Activated CD8-positive, alpha-beta memory T cell treated with anti-CD3 and anti-CD28 coated beads for 4 hours (primary cell): ENCODE measurements at places on chromosomes 13 and 19.

DNA sequence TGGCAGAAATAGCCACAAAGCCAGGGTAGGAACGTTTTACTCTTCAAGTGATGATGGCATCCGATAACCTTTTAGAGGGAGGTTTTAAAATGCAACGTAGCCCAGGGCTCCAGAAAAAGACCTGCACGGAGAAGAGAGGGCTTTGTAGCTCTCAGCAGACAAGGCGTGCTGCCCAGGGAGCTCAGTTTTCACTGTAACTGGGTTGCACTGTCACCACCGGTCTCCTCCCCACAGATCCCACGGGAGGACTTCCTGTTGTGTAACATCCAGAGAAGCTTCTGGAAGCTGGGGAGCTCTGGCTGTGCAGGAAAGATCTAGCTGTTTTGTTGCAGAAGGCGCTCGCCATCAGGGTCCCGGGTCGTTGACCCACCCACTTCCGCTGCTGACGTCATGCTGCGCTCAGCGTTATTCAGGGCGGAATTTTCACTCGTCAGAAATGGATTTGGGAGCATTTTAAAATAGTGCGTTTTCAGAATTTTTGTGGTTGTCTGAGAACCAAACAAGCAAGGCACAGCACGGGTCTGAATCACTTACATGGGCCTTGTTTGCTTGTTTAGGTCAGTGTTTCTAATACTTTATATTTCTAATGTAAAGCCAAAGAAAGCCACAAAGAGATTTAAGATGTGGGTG lies 50.8 kb downstream of the ATP11A start:
- no peak for DNase-seq

DNA sequence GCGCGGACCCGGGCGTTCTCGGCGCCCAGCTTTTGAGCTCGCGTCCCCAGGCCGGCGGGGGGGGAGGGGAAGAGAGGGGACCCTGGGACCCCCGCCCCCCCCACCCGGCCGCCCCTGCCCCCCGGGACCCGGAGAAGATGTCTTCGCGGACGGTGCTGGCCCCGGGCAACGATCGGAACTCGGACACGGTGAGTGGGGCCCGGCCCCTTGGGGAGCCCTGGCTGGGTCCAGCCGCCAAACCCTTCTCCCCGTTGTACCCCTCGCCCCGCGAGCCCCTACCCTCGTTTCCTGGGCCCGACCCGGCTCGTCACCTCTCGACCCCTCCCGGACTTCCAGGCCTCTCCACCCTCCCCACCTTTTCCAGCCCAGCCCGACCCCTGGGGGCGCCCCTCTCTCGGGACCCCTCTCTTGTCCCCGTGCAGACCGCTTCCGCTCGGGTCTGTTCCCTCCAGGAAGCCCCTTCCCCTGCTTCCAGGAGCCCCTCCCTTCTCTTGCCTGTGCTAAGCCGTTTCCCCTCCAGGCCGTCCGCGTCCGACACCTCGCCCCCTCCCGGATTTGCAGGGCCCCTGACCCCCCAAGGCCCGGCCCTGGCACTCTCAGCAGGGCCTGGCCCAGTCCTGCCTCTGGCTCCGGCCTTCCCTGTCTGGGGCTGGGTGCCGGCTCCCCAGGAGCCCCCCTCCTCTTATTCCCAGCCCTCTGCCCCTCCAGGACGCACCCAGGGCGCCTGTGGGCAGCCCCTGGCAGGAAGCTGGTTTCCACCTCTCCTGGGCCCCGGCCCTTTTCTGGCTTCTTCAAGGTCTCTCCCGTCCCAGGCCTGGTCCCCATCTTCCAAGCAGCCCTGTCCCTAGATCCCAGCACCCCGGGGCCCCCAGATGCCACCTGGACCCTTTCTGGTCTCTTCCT lies 632 bp downstream of the MARK4 start:
- DNase-seq, result no peak

- no peak for DNase-seq
These were observed 14.6 kb downstream of the ZNF442 start for GRCh38 chr19:12350890-12351197.

DNA sequence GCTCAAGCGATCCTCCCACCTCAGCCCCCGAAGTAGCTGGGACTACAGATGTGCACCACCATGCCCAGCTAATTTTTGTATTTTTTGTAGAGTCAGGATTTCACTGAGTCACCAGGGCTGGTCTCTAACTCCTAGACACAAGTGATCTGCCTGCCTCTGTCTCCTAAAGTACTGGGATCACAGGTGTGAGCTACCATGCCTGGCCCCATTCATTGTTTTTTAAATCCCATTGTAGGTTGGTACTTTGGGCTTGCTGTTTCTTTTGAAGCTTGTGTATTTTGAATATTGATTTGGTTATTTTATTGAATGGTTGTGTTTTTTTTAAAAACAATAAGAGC lies 26.7 kb downstream of the ZMYM2 start:
- DNase-seq, result no peak

DNA sequence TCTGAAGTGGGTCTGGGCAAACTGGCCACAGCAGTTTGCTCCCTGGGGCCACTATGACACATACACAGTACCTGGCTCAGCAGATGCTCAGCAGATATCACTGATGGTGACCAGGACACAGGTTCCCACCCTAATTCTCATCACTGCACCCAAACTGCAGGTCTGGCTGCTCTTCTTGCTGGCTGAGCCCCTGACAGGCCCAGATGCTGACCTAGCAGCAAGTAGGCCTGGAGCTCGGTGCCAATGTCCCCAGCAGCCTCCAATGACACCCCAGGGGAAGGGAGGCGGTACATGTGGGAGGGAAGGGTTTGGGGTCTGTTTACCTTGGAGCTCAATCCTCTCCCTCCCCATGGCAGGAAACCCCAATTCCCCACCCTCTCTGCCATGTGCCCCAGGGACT lies 5.1 kb downstream of the UBE2S start:
- DNase-seq, result no peak

DNA sequence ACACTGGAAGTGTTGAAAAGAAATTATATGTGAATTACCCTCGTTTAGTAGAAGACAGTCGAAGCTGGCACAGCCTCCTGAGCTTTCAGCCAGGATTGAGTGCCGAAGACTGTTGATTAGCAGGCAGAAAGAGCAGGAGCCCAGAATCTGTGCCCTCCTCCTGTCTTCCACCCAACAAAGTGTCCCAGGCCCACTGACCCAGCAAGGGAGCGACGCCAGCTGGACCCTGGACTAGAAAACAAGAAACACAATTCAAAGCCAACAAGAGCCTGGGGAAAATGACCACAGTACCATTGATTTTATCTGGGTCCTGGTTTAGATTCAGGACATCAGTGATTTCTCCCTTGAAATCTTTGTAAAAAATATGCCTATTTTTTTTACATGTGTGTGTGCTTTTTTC lies 120.7 kb downstream of the RXFP2 start:
- no peak for DNase-seq

- DNase-seq, result no peak
These were observed 30.1 kb downstream of the EPS15L1 start for GRCh38 chr19:16441661-16442162.

GRCh38 chr13:29507356-29507755 lies 88.1 kb downstream of the SLC7A1 start:
- DNase-seq, result no peak

DNA sequence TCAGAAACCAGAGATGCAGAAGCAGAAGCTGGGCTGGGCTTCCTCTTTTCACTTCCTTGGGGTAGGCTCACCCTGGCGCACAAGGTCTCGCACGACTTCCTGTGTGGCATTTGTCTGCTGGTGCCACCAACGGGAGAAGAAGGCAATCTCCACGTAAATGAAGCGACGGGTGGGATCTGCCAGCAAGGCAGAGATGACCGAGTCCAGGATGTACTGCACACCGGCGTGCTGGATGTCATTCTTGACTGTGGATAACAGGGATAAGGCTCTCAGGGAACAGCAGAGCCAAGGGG lies 1.3 kb downstream of the MAN2B1 start:
- no peak for DNase-seq

DNA sequence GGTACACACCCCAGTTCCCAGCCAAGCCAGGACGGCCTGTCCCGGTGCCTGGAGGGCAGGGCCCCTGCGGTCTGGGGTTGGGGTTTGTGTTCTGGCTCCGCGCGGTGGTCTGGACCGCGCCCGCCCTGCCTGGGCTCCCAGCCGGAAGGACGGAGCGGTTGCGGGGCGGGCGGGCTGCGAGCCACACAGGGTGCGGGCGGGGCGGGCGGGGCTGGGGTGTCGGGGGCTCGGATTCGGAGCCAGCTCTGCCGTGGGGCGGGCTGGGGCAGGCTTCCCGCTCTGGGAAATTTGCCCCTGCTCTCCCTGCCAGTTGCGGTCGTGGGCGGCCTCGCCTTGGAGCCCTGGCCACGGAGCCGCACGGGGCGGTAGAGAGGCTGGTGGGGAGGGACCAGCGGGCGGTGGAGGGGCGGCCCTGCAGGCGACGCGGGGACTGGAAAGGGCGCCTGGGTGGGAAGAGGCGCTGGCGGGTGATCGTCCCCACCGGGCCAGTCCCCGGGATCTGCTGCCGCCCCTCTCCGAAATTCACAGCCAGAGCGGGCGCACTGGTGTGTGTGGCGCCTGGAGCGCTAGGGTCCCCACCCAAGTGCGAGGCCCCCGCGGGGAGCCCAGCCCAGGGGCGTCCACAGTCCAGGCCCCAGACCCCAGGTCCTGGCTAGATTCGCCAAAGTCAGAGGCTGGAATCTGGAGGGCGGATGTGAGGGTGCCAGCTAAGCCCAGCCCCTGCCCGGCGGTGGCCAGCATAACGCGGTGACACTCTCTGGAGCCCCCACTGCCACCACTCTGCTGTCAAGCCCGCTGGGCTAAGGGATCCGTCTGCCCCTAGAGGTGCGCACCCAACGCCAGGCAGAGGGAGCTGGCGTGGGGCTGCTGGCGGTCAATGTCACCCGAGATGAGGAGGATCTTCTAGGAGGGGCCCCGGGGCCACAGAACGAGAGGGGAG lies 11.0 kb upstream of the ZNF492 start:
- no peak for DNase-seq

DNA sequence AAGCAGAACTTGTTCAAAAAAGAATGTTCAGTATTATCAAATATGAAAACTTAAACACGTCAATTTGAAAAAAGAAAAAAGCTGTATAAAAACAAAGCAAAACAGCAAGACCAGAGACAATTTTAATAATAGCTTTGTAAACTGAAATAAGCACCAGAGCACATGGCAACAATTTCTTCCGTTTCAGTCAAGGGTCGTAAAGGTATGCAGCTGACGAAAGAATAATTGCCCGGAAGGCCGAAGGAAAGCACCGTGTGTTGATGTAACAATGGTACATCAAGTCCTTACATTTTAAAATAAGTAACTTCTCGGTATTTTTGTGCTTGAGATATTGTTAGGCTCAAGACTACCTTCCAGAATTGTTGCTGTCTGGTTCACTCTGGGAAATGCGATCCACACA lies 1.7 kb downstream of the PROSER1 start:
- no peak for DNase-seq

DNA sequence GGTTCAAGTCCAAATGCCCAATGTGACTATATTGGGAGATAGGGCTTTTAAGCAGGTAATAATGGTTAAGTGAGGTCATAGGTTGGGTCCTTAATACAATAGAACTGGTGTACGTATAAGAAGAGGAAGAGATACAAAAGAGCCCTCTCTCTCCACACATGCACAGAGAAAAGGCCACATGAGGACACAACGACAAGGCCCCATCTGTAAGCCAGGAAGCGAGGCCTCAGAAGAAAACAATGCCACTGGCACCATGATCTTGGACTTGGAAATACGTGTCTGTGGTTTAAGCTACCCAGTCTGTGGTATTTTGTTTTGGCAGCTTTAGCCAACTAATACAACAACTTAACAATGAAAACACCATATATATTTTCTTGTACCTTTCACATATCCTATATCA lies 23.4 kb upstream of the RFC3 start:
- DNase-seq, result no peak

DNA sequence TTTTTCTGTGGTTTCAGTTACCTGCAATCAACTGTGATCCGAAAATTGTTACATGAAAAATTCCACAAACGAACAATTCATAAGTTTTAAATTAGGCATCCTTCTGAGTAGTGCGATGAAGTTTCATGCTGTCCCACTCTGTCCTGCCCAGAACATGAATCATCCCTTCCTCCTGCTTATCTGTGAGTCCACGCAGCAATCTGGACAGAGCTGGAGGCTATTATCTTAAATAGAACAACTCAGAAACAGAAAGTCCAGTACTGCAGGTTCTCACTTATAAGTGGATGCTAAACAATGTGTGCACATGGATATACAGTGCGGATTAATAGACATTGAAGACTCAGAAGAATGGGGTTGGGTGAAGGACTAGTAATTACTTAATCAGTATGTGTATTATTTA lies 583.7 kb upstream of the SPRY2 start:
- no peak for DNase-seq

GRCh38 chr13:65530688-65531087 lies 1699.4 kb downstream of the PCDH9 start:
- DNase-seq, result no peak

DNA sequence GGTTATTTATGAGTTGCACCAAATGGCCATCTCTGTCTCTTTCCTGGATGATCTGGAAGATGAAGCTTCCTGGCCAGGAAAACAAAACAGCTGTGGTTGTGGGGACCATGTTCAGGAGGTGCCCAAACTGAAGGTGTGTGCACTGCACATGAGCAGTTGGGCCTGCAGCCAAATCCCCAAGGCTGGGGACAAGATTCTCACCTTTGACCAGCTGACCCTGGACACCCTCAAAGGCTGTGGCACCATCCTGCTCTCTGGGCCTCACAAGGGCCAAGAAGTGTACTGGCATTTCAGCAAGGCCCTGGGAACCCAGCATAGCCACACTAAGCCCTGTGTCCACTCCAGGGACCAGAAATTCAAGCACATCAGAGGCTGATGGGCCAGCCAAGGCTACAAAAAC lies 84.2 kb downstream of the KCNRG start:
- DNase-seq, result no peak

GRCh38 chr19:49042177-49042576 lies 1.5 kb upstream of the CGB5 start:
- no peak for DNase-seq

- no peak for DNase-seq
These were observed 28.2 kb downstream of the ACTN4 start for GRCh38 chr19:38675611-38676010.

DNA sequence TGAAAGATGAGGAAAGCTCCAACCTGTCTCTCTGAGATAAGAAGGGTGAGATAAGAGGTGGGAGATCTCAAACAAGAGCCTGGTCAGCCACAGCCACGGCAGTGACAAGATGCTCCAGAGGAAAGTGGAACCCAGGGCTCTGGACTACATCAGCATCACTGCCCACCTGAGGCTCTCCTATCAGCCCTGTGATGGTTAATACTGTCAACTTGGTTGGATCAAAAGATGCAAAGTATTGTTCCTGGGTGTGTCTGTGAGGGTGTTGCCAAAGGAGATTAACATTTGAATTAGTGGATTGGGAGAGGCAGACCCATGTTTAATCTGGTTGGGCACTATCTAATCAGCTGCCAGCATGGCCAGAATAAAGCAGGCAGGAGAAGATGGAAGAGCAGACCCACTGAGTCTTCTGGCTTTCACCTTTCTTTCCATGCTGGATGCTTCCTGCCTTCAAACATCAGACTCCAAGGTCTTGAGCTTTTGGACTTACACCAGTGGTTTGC lies 476.6 kb upstream of the NBEA start:
- no peak for DNase-seq

GRCh38 chr19:45322744-45323281 lies at the start of gene CKM:
Gene CKM, minus strand, starts transcription at chr19:45322875. Its CDS starts 3,162 bp downstream, at chr19:45319713.
- no peak for DNase-seq
